ENCODE measurements at places on chromosomes 5 and 9. TPM values are rescaled to one million over a fixed set of nuclear protein-coding genes. Genes with fewer than 3 reads are reported as not detected.

DNA sequence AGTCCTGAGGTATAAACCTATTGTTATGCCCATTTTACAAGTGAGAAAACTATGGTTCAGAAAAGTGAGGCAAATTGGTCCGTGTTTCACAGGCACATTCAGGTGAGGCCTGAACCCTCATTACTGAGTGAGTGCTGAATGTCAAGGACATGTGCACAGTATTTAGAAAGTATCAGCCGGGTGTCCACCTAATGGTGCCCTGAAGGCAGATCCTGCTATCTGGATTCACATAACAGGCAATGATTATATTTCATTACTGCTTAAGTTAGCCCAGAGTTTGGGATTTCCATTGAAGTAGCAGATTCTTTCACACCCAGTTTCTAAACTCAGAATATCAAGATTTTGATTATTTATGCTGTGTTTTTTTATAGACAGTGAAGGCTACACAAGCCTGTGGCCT, 142.7 kb downstream of the LHFPL2 start:
- peak overlapping the region; percentile 24 for H3K4me3 ChIP-seq
- H3K36me3 ChIP-seq, result no peaks in the 10 kb centered on the region
- DNase-seq, result no peak
- peak overlapping the region; percentile 98 for H3K27ac ChIP-seq

GRCh38 chr9:126782053-126782388, 22.8 kb upstream of the ZBTB43 start:
- no peaks in the 10 kb centered on the region for H3K27me3 ChIP-seq
- no peak for DNase-seq
- H3K36me3 ChIP-seq, result no peaks in the 10 kb centered on the region

GRCh38 chr5:151020304-151021110, at the start of gene GPX3:
Gene GPX3 (plus strand): TSS chr5:151020591. CDS start chr5:151020655, 64 bp downstream.
- H3K27me3 ChIP-seq, result no peaks in the 10 kb centered on the region
- peaks cover 12% of the 10 kb centered on the region for H3K4me1 ChIP-seq
- DNase-seq, result peak; percentile 93
- H3K4me3 ChIP-seq, result peak within 1 kb of the TSS; percentile 94

- no peak for DNase-seq
- H3K27ac ChIP-seq, result no peak overlapping the region
- H3K27me3 ChIP-seq, result no peaks in the 10 kb centered on the region
Observed at GRCh38 chr9:99085949-99086948, 18.7 kb upstream of the TGFBR1 start.

Gene ASB6
- total RNA-seq, result 19.3 TPM

Gene LSM11
- total RNA-seq, result 1.9 TPM
